IMR-90 (cell line): ENCODE measurements at places on chromosomes 13 and 19. TPM values are rescaled to one million over a fixed set of nuclear protein-coding genes. Genes with fewer than 3 reads are reported as not detected.

- no peak for DNase-seq
These were observed 276.8 kb downstream of the PCDH20 start for GRCh38 chr13:61138857-61139256.

IQCN gene
- 0.18 and 0.28 TPM in 2 replicates for total RNA-seq

PGLYRP2 gene
- total RNA-seq, result not detected in 2 replicates

- no peak for DNase-seq
These were observed 87.5 kb upstream of the KLF12 start for GRCh38 chr13:74221752-74222151.

GRCh38 chr13:104571161-104571892, 1505.1 kb upstream of the SLC10A2 start:
- peak; percentile 82 for DNase-seq

DNA sequence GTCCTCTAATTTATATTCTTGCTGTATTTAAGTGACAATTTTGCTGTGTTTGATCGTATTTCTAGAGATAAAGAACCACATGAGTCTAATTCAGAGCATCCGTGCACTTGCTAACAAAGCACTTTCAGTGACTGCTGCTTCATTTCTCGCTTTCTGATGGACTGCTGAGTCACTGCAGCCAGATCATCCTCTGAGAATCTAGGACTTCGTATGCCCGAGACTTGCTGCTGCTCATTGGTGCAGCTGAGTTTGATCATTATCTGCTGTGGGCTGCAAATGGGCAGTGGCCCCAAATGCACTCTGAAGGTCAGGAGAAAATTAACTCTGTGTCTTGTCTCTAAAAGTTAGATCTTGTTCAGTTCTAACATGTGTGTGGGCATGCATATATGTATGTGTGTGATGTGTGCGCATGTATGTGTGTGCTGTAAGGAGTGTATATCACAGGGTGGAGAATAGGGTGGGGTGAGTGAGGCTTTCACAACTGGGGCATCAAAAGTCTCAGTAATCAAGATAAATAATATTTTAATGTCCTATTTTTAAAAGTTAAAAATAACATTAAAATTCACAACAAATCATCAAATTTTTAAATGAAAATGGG, 342.6 kb downstream of the MTUS2 start:
- DNase-seq, result no peak

DNA sequence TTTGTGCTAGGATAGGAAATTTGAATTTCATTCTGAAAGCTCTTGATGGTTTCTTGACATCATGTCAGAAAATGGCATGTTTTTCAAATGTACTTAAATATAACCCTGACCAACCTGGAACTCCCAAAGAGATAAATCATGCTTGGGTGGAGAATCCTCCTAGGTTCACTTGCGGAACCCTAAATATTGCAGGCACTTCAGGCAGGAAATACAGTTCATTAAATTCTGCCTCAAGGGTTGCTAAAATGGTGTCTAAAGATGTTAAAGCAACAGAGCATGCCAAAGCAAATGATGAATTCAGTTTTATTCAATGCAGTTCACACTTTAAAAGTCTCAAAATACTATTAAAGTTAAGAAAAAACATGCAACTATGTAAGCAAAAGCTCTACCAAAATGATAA, 415.9 kb downstream of the SLITRK6 start:
- DNase-seq, result no peak

DNA sequence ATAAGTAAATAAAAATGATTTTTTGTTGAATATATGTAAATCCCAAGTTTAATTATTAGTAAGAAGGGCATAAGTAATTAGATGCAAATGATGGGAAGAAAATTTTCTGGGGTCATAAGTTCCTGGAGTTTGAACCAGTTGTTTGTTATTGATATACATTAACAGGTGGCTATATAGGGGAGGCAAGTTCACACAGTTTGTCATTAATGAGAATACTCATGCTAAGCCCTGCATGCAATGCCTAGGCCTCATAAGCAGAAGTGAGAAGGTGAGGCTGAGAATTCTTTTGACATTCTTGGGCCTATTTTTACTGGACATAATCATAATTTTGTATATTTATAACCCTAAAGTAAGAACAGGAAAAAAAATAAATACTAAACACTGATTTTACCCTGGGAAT, 1210.7 kb upstream of the PCDH9 start:
- no peak for DNase-seq

ZNF536 gene
- not detected in 2 replicates for total RNA-seq

GRCh38 chr19:7265963-7266362, 28.3 kb downstream of the INSR start:
- no peak for DNase-seq

KIRREL2 gene
- not detected in 2 replicates for total RNA-seq

DNA sequence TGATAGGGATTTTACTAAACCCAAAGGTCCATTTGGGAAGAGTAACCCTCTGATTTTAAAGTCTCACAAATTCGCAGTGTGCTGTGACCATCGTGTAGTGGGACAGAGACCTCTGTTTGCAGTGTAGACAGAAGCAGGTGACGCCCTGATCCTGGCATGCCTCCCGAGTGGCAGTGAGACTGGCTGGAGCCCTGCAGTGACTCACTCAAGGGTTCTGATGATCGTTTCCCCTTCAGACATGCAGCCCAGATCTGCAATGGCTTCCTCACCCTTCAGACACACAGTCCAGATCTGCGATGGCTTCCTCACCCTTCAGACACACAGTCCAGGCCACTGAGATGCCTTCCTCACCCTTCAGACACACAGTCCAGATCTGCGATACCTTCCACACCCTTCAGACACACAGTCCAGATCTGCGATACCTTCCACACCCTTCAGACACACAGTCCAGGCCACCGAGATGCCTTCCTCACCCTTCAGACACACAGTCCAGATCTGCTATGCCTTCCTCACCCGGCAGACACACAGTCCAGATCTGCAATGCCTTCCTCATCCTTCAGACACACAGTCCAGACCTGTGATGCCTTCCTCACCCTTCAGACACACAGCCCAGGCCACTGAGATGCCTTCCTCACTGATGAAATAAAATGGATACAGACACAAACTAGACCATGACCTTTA, 125.2 kb downstream of the ATP11A start:
- DNase-seq, result peak; percentile 44

DNA sequence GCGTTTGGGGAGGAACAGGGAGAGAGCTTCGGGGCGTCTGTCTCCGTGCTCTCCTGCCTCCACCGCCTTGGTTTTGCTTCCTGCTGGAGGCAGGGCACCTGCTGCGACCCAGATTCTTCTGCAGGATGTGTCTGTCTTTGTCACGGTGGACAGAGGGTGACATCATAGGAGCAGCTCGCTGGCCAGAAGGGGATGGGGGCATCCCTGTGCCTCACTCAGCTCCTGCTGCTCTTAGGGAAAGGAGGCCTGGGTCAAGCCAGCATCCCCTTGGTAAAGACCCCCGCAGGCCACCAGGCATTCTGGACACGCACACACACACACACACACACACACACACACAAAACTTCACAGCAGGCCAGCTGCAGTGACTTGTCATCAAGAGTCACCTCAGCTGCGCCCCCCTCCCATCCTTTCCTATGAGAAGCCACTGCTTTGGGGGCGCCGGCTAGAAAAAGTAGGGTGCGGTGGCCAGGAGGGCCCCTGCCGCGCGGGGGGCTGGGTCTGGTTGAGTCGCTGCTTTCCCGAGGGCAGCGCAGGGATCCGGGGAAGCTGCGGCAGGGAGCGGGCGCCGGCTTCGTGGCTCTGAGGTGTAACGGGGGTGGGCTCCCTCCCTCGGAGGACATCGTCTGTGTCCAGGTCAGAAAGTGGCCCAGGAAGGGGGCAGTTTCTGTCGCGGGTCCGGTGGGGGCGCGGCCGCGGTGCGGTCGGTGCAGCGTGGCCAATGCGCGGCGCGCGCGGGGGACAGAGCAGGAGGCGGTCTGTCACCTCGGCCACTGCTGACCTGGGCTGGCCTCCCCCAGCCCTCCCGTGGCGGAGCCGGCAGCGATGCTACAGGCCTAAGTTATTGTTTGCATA, 15.8 kb upstream of the NPAS1 start:
- DNase-seq, result peak; percentile 10

- DNase-seq, result no peak
These were observed 6.7 kb downstream of the KLK14 start for GRCh38 chr19:51075998-51076397.

SSC5D gene
- total RNA-seq, result 1.4 and 1.7 TPM in 2 replicates

DNA sequence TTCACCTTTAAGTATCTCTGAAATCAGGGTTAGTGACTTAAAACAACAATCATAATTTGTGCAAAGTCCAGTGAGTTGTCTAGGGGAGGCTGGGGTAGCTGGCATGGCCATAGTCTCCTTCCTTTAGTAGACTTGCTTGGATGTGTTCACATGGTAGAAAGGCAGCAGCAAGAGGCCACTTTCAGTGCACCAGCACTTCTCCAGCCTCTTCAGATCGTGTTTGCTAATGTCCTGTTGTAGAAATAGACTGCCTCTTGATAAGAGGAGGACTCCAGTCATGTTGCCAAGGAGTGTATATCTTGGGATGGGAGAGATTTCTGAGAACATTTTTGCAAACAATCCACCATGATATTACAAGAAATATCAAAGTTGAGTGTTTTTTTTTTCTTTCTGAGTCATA, 22.9 kb downstream of the WDFY2 start:
- DNase-seq, result no peak

ZNF154 gene
- total RNA-seq, result 1.9 and 2.9 TPM in 2 replicates

- DNase-seq, result no peak
These were observed 2.5 kb downstream of the PNKP start for GRCh38 chr19:49864890-49865289.

DNA sequence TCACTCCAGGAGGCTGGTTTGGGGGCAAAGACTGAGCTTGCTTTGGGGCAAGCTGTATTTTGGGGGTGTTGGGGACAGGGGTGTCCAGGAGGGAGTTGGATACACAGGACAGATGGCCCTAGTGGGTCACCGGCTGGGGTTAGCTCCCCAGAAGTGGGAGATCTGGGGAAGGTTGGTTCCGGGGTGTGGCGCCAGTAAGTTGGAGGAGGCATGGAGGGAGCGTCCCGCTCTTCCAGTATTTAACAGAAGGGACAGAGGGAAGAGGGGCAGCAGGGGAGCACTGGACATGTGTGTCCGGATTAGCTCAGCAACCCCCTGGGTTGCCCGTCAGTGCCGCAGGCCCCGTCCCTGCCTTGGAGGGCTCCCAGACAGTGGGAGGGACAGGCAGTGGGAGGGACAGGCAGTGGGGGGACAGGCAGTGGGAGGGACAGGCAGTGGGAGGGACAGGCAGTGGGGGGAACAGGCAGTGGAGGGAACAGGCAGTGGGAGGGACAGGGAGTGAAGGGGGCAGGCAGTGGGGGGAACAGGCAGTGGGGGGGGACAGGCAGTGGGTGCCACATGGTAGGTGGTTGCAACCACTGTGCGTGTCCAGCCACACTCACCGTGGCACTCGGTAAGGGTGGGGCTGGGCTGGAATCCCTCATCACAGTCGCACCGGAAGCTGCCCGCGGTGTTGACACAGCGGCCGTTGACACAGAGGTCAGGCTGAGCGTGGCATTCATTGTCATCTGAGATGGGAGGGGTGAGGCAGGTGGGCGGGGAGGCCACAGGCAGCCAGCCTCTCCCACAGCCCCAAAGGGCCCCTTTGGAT, 33.2 kb downstream of the CCL25 start:
- no peak for DNase-seq

PODNL1 gene
- total RNA-seq, result under 0.01 TPM in 2 replicates

DNA sequence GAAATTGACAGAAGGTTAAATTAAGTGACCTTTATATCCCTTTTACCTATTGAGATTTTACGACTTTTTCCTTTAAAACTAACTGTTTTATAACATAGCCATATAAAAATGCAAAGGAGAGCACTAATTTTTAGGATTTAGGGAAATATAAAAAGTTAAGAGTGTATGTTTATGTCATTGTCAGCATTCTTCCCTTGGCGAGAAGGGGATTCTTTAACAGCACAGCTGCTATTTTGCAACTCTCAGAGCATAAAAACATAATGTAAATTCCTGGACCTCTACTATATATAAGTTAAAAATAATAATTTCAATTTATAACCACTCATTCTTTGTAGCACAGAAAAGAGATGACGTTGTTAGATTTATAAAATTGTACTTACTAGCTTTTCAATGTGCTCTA, 363.2 kb downstream of the DACH1 start:
- DNase-seq, result no peak

CFD gene
- total RNA-seq, result 1.1 and 1.4 TPM in 2 replicates

DNA sequence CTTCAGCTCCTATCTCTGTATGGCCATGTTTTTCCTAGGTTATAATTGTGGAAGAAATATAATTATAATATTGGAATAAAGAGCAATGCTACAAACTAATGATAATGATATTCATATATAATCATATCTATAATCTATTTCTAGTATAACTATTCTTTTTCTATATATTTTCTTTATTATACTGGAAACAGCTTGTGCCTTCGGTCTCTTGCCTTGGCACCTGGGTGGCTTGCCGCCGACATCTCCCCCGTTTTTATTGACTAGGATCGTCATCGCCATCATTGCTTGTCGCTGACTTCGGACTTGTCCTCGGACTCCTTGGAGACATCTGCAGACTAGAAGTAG, 24.2 kb downstream of the ZNF763 start:
- no peak for DNase-seq

DNA sequence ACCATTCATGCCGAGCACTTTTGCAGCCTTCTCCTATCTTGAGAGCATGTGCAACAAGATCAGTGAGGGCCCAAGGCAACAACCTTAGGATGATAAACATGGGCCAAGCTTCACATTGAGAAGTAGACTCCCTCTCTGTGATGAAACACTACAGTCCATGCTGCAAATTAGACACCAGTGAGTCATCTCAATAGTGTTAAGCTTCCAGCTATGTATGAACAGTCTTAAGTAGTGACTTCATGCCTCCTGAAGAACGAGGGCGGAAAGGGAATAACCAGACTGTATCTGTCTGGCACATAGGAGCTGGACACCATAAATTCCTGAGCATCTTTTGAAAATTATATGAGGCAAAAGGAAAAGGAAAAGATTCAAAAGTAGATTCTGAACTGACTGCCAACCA, 309.9 kb upstream of the SLITRK1 start:
- DNase-seq, result peak; percentile 76

- DNase-seq, result no peak
These were observed 15.2 kb downstream of the COL5A3 start for GRCh38 chr19:9995084-9995483.

DNA sequence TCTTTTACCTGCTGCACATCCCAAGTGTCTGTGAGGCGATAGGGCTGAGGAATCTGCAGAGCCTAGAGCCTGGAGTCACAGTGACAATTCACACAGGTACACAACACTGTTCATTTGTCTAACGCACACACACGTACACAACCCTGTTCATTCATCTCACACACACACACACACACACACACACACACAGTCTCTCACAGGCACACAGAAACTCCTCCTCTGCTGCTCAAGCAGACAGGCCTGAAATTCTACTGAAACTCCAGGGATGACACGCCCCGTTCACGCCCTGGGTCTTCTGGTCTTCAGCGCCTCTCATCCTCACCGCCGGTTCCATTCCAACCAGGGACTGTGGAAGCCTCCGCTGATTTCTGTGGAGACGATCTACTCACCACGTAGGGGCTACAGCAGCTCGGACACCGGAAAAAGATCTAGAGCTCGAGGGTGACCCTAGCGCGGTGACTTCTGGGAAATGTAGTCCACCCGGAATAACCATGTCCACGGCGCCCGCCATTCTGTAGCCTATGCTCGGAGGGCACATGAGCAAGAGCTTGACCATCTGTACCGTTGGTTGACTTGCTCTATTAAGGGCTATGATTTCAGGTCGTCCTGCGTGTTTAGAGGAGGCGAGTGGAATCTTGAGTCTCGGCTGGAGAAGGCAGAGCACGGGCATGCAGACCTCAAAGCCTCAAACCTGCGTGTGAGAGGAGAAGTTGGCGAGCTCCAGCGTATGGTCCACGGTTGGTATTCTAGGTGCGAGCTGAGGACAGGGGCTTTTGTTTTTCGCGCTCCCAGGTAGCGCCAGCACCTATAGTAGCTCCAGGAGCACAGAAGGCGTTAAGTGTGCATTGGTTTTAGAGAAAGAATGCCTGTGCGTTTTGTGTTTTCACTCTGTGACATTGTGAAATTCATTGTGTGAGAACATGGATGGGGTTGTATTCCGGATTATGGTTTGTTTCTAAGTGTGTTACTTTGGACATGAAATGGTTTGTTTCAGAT, 33.4 kb downstream of the ZNF45 start:
- peak; percentile 88 for DNase-seq
